SHP77 treated with DMSO at 0.1 percent for 48 hours (cell line): ENCODE measurements at places on chromosomes 16 and 17.

- no peak for DNase-seq
Measured at GRCh38 chr17:71628306-71628705, 492.5 kb upstream of the SOX9 start.

DNA sequence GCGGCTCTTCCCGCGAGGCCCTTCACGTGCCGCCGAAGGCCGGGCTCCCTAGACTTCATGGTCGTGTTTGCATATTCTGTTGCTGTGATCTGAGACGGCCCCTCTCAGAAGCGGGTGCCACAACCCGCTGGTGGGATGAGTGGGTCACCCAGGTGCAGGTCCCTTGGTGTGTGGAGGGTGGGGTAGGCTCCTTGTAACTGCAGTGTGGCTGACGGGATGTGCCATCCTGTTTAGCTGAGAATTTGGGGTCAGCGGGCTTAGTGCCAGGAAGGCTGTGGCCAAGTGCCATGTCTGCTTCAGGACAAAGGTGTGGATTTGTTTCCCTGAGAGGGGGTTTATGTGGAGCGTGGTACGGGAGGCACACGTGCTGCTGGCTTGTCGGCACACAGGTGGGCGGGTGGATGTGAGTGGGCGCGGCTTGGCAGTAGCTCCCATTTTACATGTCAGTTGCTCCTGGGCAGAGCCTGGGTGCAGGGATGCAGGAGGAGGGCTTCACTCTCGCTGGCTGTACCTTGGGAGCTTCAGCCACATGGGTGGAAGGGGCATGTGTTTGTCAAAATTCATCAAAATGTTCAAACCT is 9.2 kb upstream of the WFIKKN1 start:
- DNase-seq, result peak; percentile 45

DNA sequence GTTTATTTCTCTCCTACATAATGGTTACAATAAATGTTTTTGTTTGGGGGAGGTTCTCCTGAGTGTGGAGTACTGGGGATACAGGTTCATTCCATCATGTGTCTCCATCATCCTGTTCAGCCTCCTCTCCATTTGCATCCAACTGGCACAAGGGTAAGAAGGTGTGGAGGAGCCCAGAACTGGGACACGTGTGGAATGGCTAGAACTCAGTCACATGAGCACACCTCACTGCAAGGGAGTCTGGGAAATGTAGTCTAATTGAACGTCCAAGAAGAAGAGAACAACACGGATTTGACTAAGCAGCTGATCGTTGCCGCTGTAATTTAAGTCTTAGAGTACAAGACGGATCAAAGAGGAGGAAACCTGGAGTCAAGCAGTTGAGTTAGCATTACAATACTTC is 6.1 kb downstream of the OR1A1 start:
- DNase-seq, result no peak

- peak; percentile 87 for DNase-seq
Measured at GRCh38 chr16:70700101-70701020, 14.5 kb upstream of the MTSS2 start.

DNA sequence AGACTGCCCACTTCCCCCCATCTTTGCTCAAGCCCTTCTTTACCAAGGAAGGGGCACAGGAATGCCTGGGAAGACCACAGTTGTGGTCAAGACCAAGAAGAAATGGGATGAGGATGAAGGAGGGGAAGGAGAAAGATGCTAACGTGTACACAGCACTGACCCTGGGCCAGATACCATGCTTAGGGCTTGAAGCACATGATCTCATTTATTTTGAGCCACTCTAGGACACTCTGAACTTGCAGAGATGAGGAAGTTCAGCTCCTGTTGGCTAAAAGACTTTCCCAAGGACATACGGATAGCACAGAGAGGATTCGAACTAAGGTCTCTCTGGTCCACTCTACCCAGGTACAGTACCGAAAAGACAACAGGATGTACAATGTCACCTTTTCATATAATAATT is 42.6 kb downstream of the PIK3R5 start:
- no peak for DNase-seq

GRCh38 chr17:64679710-64680216 is 17.7 kb upstream of the SMURF2 start:
- DNase-seq, result no peak

DNA sequence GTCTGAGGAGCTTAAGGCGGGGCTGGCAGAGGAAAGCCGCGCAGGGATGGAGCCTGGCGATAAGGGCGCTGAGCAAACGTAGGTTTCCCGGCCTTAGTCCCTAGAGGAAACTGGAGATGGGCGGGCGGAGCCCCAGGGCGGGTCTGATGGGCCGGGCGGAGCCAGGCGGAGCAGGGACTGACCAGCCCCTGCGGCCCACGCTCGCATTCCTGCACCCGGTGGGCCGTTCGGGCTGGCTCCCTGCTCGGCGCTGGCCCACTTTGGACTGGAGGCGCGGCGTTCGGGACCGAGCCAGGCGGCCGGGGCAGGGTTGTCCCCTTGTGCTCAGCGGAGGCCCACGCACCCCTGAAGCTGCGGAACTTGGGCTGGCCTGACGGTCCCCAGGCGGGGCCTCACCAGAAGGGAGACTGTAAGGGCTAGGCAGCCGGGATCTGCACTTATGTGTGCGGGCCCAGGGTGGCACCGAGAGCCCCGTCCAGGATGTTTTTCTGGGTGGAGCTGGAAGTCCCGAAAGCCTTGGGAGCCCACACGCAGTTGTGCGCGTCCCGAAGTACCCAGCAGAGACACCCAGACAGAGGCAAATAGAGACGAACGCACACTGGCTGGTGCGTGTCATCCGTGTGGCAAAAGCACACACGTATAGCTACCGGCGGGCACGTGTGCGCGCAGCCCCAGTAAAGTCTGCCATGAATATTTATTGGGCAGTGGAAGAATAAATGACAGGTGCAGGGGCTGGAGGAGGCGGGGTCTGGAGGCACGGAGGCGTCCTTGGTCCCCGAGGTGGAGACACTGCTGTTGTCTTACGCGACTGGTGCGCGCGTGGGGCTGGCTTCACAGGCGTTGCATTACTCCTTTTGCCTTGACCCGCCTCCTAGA is 1.4 kb downstream of the PYDC1 start:
- no peak for DNase-seq

DNA sequence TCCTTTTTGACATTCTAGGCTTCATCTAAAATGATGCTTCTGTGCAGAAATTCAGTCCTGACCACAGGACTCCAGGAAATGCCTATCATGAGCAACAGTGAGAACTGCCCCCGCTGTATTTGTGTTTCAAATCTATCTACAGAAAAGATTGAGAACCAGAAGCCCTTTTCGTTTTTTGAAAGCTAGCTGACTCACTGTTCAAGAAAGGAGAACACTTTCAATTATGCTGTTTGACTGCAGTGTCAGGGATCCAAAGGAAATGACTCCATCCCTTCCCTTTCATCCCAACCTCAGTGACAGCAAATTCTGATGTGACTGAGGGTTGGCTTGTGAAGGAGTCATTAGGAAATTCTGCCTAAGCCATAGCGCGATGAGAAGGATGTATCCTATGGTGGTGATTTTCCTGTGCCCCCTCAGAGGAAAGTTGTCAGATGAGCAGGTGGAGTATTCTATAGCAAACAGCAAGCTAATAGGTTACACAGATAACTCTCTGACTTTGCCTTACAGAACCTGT is 622.3 kb downstream of the TMEM114 start:
- DNase-seq, result no peak

- DNase-seq, result no peak
Measured at GRCh38 chr17:4087911-4088693, 54.7 kb downstream of the ZZEF1 start.

DNA sequence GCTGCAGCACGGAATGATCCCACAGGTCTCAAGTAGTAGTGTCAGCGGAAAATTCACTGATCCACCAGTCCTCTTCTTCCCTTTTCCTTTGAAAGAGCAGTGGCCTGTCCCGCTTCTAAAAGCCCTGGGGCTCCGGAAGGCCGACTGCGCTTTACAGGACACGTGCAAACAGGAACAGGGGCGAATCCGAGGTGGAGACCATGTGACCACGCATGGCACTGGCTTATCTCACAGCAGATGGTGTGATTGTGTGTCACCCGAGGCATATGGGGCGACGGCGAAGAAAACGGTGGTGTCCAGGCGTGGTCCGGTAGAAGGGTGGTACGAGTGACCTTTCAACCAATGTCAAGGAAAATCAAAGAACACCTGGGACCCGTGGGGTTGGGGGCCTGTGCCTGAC is 12.0 kb upstream of the KCNJ18 start:
- DNase-seq, result no peak

DNA sequence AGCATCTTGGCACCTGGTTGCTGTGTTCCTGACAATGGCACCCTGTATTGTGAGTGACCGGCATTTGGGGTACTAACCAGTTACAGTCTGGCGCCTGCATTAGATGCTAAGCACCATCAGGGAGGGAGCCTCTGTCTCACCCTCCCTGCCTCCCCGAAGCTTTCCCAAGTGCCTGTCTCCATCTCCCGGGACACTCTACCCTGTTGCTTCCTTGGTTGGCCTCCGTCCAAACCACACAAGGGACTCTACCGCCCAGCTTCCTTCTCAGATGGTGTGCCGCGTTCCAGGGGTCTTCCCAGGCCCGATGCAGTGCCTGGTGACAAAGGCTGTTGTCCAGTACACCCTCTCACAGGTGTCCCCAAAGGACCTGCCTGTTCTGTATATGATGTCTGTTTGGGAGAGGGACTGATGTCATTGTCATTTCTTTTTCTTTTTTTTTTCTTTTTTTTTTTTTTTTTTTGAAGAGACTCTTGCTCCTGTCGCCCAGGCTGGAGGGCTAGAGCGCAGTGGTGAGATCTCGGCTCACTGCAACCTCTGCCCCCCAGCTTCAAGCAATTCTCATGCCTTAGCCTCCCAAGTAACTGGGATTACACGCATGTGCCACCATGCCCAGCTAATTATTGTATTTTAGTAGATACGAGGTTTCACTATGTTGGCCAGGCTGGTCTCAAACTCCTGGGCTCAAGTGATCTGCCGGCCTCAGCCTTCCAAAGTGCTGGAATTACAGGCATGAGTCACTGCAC is 6.7 kb downstream of the SNN start:
- no peak for DNase-seq

GRCh38 chr17:59365383-59365981 is 34.0 kb downstream of the YPEL2 start:
- DNase-seq, result peak; percentile 68

DNA sequence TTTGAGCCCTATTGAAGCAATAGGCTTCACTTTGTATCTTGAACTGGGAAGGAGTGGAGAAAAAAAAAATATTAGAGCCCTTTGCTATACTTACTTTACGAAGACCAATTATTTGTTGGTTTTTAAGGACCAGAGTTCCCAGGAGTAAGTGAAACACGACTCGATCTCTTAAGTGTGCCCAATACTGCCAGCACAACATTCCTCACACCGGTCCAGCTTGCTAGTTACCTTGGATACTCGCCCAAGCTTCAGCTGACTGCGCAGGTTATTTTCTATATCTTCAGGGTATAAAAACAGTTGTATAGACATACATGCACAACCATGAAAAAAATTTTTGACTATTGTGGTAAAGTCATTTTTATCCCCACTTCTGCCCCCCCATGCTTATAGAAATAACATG is 72.1 kb downstream of the RPTOR start:
- no peak for DNase-seq

DNA sequence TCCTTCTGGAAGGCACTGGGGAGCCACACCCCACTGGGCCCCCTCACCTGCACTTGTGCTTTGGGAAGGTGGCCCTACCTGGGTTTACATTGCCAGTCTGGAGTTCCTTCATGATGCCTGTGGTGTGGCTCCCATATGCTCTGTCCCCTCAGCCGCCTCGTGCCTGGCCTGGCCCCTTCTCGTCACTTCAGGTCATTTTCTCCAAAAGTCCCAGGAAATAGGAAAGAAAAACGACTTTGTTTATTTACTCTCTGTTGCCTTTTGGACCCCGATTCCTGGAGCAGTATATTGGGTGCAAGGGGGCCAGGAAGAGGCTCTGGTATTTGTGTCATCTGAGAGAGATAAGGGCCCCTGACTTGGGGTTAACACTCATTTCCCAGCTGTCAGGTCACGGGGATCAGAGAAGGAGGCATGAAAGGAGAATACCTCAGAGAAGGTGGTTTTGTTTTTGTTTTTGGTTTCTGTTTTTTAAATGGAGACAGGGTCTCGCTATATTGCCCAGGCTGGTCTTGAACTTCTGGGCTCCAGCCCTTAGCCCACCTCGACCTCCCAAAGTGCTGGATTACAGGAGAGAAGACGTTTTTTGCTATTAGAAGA is 4.7 kb downstream of the SOCS3 start:
- no peak for DNase-seq

DNA sequence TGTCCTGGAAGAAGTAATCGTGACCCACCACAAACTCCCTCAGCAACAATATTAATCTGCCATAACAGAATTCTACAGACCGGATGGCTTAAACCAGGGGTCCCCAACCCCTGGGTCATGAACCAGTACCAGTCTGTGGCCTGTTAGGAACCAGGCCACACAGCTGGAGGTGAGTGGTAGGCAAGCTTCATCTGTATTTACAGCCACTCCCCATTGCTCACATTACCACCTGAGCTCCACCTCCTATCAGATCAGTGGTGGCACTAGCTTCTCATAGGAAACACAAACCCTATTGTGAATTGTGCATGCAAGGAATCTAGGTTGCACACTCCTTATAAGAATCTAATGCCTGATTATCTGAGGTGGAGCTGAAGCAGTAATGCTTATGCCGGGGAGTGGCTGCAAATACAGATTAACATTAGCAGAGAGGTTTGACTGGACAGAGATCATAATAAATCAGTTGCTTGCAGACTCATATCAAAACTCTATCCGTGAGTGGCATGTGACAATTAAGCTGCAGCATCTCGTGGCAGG is 74.5 kb downstream of the NOG start:
- no peak for DNase-seq

DNA sequence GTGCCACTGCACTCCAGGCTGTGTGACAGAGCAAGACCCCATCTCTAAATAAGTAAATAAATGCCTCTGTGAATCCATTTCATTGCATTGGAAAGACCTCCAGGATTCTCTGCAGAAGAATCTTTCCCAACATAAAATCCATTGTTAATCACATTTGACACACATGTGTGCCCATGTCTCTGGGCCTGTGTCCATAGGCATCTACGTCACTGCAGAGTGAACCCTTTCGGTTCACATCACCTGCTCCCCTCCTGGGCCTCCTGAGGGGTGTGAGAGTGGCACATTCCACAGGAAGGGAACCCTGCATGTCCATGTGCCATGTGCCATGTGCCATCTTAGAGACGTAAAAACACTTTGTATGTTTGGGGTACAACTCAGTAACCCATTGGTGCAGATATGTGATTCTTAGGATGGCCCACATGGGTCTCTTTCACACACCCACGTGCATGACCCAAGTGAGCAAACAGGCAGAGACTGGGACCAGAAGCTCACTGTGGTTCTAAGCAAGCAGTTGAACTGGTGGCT is 427.5 kb downstream of the MAF start:
- DNase-seq, result no peak
